ENCODE measurements at places on chromosomes 3 and 15. TPM values are rescaled to one million over a fixed set of nuclear protein-coding genes. Genes with fewer than 3 reads are reported as not detected.

IL20RB gene
- 1.0 TPM for polyA plus RNA-seq

DNA sequence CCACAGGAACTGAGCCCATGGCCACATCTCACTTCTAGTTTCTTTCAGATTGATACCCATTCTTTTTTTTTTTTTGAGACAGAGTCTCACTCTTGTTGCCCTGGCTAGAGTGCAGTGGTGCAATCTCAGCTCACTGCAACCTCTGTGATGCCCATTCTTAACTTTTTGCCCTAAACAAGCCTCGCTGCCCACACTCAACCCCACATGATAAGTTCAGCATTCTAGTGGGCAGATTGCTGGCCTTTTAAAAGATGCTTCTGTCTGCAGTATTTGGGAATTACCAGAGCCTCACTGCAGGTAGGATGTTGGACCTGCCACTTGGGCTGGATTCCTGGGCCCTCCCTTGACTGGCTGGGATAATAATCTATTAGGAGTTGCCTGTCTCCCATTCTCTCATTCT lies 51.0 kb downstream of the TRANK1 start:
- DNase-seq: no peak

- no peak for DNase-seq
These were observed 441.7 kb downstream of the EPHA6 start for GRCh38 chr3:97256060-97256459.

DLEC1 gene
- 7.8 TPM for polyA plus RNA-seq

DNA sequence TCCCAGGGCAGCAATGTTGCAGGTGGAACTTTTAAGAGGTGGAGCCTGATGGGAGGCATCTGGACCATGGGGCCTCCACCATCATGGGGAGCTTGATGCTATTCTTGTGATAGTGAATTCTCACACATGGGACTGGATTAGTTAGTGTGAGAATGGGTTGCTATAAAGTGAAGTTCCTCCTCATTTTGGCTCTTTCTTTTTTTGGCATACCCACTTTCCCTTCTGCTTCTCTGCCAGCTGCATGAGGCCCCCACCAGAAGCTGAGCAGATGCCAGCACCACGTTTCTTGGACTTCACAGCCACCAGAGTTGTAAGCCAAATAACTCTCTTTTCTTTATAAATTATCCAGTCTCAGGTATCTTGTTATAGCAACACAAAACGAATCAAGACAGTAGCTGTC lies 101.0 kb downstream of the PEX5L start:
- DNase-seq: no peak

DNA sequence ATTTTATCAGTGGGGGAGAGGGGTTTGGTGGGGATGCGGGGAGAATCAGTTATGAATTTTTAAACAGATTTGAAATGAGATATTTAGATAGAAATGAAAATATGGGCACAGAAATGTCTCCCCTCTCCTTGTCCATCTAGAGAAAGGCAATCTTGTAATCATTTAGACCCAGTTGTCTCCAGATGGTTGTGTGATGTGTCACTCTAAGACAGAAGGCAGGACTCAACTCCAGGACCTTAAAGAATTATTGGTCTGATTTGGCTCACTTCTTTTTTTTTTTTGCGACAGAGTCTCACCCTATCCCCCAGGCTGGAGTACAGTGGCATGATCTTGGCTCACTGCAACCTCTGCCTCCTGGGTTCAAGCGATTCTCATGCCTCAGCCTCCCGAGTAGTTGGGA lies 77.2 kb downstream of the EOMES start:
- no peak for DNase-seq

DNA sequence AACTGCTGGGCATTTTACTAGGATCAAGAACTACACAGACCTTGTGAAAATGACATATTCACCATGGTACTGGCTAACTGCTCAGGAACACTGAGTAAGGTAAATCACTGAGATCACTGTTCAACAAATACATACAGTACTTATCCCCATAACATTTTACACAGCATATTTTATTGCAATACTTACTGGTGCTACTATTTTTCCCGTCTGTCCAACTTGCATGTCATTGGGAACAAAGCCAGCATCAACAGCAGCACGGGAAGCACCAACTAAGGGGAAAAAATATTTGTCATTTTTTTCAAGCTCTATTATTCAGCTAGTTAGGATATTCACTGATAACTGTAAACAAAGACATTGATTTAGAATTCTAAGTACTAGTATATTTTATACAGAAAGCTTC lies 37.0 kb downstream of the ETFA start:
- DNase-seq: no peak

DNA sequence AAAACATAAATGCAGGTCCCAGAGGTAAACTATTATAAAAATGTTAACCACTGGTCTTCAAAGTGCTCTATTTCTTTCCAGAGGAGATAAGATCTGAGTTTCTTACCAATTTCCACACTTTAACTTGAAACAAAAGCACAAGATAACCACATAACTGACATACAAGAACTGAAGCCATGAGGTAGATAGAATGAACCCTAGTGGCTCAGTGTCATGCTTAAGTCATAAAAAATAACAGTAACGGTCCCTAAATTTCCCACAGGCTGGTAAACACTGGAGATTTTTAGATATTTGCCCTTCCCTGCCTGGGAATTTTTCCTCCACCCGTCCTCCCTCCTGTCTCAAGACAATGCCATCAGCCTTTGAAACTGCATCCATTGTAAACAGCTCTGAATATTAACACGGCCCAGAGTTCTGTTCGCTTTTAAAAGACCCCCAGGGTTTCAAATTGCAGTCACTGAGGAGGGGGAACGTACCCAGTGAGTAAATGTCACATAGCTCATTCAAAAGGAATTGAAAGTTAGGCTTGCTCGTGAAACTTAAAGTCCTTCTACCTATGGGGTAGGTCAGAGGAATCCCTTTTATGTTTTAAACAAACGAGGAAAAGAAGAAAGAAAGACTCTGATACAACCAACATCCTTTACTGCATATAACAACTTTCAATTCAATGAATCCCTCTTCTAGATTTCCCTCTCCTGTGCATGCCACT lies 5.7 kb downstream of the LRIG1 start:
- no peak for DNase-seq

PTPRG gene
- 55.8 TPM for polyA plus RNA-seq

CCNL1 gene
- polyA plus RNA-seq: 213 TPM

GRCh38 chr15:65645392-65645791 lies 23.7 kb downstream of the SLC24A1 start:
- no peak for DNase-seq

DNA sequence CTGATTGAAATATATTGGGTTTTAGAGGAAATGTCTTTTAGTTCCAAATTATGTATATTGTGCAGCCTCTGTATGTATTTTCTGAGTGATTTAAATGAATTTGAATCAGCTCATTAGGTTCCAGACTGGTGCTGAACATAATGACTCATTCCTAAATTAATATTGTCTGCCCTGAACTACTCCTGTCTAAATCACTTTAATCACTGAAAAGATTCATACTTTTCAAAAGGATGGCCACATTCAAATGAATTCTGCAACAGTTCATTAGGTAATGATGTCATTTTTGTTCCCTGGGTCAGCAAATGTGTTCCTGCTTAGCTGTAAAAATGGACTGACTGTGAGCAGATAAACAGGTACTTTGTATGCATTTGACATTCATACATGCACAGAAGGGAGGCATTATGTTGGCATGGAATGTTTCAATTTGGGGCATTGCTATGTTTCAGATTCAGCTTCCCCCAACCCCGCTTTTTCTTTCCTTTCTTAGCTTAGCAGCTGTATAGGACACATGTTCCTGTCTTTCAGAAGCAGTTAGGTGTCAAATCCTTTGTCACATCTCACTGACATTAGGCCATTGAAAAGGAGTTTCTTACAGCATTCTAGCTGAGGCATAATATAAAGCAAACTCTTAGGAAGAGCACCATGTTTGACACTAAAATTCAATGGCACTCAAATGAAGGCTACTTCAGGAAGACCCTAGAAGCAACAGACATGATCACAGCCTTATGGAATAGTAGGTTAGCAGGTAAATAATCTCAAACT lies 318.5 kb upstream of the ARPP21 start:
- no peak for DNase-seq

DAZL gene
- not detected for polyA plus RNA-seq

DNA sequence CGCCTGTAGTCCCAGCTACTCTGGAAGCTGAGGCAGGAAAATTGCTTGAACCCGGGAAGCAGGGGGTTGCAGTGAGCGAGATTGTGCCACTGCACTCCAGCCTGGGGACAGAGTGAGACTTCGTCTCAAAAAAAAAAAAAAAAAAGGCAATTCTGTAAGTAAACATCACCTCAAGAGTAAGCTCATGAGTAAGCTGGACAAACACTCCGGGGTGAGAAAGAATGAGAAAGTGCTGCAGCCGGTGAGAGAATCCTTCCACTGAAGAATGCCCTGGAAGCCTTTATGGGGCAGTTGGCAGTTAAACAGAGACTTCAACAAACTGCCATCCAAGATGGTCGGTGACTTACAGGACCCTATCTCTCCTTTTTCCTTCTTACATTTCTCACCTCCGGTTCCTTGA lies 47.5 kb downstream of the FEZF2 start:
- DNase-seq: no peak

GABRB3 gene
- polyA plus RNA-seq: 3.3 TPM

DNA sequence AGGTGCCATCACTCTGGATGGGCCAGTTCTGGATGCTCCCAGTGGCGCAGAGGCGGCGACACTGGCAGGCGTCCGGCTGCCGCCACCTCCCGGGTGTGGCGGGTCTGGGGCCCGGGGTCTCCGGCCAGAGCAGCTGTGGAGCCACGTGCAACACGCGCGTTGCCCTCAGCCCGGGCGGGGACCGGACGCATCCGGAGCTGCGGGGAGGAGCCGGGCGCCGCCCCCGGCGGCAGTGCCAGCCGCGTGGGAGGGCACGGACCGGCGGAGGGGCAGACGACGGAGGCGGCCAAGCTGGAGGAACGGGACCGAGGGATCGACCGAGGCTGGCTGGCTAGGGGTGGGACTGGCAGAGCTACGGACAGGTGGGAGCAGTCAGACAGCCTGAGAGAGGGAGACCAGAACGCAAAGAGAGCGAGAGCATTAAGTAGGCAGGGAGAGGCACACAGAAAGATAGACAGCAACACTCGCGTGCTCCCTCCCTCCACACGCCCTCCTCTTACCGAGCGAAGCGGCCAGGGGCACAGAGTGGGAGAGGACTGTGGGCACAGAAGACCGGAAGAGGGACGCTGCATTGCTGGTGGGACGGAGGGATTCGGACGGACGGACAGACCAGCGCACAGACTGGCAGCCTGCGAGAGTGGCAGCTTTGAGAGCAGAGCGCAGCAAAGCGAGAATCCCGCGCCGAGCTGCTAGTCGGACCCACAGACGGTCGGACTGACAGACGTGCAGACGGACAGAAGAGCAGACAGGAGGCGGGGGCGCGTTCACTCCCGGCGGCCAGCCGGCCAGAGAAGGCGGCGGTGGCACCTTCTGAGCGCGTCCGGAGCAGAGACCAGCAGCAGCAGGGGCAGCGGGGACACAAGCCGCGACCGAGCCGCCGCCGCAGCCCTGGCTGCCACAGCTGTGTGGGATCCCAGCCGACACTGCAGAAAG lies at the start of gene ARPP21:
TSS of gene ARPP21 (plus strand) at position 272 of the 933 bp plus-strand sequence. CDS start 42,227 bp downstream, outside the sequence.
- DNase-seq: no peak

TWF2 gene
- 33.8 TPM for polyA plus RNA-seq

GRCh38 chr3:174440741-174441587 lies 418.2 kb upstream of the NAALADL2 start:
- peak; percentile 90 for DNase-seq

DNA sequence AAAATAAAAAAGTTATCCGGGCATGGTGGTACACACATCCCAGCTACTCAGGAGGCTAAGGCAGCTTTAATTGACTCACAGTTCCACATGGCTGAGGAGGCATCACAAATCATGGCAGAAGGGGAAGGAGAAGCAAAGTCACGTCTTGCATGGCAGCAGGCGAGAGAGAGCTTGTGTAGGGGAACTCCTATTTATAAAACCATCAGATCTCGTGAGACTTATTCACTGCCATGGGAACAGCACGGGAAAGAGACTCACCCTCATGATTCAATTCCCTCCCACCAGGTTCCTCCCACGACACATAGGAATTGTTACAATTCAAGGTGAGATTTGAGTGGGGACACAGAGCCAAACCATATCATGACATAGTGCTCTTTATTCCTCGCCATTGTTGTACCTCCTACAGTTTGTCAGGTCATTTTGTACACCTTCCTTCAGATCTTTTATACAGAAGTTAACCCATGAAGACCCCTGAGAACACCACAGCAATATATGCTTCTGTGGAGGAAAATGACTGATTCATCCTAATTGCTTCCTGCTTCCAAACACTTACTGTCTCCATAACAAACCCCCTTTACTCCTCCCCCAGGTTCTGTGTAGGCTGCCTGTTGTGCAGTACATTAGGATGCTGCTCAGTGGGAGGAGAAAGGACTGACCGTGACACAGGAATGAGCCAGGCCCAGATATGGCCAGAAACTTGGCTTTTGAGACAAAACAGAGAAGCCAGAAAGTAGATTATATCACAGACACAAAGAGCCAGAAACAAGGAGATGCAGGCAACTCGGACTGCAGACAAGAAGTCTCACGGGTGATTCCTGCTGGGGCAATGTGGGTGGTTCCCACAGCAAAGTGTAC lies 67.9 kb upstream of the HEG1 start:
- no peak for DNase-seq

GRCh38 chr3:146139586-146140110 lies 21.3 kb downstream of the PLOD2 start:
- DNase-seq: no peak

- DNase-seq: no peak
These were observed 21.2 kb downstream of the DUOX1 start for GRCh38 chr15:45150997-45151396.

Data from right lung (tissue), 10 donors.